Mucosa of gallbladder (tissue), 1 donor: ENCODE measurements at places on chromosomes 6 and 20. TPM values are rescaled to one million over a fixed set of nuclear protein-coding genes. Genes with fewer than 3 reads are reported as not detected.

GRCh38 chr6:137782166-137783039 is 84.7 kb upstream of the TNFAIP3 start:
- no peak for DNase-seq

DNA sequence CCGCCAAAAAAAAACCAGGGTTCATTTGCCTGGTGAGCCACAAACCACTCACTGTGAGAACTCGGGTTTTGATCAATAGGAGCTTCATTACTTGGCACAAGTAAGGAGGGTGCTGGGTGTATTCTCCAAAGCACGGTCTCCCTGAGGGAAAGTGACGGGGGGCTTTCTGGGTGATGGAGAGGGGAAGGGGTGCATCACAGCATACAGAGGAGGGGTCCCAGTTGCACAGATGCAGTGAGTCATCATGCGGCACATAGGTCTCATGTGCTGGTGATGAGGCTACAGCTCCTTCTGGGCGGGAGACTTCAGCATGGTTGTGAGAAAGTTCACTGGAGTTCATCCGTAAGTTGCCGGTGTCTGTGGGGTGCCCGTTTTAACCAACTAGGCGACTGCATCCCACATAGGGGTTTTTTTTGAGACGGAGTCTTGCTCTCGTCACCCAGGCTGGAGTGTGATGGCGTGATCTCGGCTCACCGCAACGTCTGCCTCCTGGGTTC is 36.2 kb downstream of the SUN5 start:
- peak; percentile 5 for DNase-seq

DNA sequence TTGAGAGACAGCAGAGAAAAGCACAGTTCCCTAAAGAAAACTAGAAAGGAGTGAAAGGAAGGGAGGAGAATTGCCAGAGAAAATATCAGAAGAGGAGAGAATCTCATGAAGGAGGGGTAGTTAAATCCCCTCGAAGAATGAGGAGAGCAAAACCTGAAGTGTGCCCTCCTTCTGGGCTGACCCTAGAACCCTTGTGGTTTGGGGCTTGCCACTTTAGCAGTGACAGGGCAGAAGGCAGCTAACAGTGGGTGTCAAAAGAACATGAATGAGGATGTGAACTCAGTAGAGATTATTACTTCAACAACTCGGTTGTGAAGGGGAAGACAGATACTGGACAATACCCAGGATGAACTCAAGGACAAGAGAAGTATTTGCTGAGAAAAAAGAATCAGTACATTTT is 73.6 kb downstream of the RALGAPA2 start:
- no peak for DNase-seq

Gene MCUR1
- total RNA-seq: 18.1 TPM

DNA sequence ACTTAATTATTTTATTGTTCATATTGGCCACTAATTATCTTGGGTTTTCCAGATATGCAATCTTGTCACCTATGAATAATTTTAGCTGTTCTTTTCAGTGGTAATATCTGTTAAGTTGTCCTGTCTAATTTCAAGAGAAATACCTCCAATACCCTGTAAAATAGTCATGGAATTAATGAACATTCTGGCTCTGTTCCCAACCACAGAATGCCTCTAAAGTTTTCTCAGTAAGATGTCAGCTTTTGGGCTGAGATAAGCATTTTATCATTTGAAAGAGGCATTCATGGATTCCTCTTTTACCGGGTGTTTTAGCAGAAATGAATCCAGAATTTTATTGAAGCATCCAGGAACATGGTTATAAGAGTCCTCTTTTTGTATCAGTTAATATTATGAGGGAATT is 109.3 kb downstream of the WDR27 start:
- DNase-seq: no peak

DNA sequence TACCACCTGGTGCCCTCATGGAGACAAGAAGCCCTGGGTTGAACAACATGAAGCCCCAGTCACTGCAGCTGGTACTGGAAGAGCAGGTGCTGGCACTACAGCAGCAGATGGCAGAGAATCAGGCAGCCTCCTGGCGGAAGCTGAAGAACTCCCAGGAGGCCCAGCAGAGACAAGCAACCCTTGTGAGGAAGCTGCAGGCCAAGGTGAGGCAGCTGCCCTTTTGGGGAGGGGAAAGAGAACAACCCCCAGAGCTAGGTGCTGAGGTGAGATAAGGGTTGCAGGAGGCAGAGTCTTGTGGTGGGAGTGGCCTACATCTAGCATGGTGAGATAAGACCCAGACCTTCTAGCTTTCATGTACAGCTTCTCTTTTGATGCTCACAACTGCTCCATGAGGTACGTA is 7.0 kb downstream of the CEP250 start:
- DNase-seq: no peak

GRCh38 chr20:2163312-2163711 is 61.7 kb downstream of the STK35 start:
- DNase-seq: no peak

Gene NOX3
- not detected for total RNA-seq

Gene PRPF6
- 74.7 TPM for total RNA-seq
